NCI-H526 treated with DMSO at 0.1 percent for 48 hours (cell line): ENCODE measurements at places on chromosomes 5 and 9.

DNA sequence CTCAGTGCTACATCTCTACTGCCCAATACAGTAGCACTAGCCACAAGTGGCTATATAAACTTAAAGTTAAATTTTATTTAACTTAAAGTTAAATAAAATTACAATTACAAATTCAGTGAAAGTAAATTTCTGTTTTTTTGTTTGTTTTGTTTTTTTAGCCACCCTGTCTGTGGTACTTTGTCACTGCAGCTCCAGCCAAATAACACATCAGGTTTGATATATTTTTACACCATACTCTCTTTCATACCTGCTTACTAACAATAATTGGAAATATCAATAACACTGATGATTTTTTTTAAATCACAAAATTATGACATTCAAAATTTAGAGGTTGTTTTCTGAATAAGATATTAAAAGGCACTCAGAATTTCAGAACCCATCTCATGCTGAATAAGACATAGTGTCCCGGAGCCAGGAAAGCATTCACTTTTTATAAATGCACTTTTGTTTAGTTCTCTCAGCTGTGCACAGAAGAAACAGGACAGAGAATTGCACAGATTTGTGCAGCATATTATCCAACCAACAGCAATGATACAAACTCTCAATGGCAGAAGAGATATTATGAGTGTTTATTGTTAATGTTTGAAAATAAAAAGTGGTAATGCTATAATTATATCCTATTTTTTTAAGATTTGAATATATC is 92.6 kb downstream of the EDIL3 start:
- no peak for DNase-seq

GRCh38 chr9:72428329-72428728 is 63.3 kb upstream of the ZFAND5 start:
- no peak for DNase-seq

- no peak for DNase-seq
Measured at GRCh38 chr5:58227858-58228257, 232.0 kb downstream of the PLK2 start.

DNA sequence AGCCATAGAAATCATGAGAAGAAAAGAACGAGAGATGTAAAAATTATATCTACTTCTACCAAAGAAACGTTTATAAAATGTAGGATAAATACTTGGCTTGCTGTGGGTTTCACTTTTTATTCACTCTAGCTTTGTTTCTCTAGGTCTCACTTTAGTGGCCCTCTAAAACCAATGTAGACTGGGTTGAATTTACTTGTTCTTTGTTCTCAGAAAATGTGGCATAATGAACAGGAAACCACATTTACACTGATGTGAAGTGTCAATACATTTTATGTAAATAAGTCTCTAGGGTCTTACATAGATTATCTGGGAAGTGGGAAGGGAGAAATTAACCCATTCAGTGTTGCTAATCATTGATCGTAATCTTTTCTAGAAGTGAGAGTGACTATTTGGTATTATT is 58.9 kb downstream of the PLPPR1 start:
- peak; percentile 47 for DNase-seq

GRCh38 chr9:20303066-20303465 is 319.2 kb downstream of the MLLT3 start:
- DNase-seq: no peak

- DNase-seq: no peak
Measured at GRCh38 chr9:80791836-80792235, 897.5 kb downstream of the TLE1 start.

DNA sequence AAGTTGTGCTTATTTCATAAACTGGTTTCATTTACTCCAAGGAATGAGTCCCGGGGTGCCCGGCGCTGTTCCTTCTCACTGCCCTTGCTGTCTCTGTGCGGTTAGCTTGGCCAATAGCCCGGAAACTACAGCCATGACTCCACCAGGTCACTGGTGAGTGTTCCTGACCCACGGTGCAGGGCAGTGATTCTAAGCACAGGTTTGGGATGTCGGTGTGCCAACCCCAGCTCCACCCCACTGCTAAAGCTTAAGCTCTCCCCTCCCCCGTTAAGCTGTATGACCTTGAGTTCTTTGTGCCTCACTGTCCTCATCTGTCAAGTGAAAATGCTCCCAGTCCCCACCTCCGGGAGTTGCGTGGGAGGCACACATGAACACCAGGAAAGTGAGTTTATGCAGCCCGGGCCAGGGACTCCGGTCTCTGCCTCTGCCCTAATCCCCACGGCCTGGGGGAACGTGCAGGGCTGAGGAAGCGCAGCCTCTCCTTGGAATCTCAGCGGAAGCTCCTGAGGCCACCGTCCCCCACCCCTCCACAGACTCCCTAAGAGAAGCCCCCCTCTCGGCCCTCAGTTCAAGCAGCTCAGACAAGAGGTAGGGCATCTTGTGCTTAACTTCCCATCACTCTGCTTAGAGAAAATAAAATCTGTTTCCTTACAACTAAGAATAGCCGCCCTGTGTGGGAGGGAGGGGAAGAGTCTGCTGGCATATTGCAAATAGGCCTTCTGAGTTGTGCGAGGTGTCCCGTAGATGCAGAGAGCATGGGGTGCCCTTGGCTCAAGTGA is 92.0 kb upstream of the RAI14 start:
- DNase-seq: no peak

DNA sequence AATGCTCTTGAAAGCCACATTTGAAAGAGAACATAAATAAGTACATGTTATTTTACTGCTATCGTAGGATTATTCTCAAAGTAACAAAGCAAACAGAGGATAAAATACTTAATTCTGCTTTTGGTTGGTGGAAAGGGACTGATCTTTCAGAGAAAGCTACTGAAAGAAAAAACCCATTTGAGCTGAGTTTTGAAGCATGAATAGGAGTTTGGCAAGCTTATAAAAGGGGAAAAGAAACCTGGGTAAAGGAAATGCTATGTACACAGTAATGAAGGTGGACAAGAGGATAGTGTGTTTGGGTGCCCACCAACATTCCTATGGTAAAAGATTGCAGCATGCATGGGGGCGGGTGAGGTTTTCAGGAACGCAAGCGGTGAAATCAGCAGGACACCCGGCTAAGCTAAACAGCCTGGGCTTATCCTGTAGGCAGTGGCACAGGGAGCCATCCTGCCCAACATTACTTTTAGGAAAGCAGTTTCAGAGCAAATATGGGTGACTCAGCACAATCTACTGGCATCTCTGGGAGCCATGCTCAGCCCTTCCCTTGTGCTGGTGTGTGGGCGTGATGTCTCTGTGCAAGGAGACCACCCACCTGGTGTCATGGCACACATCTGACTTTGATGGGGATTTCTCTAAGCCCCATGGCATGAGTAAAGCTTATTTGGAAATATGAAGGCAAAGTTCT is 673.9 kb upstream of the KLF4 start:
- no peak for DNase-seq

DNA sequence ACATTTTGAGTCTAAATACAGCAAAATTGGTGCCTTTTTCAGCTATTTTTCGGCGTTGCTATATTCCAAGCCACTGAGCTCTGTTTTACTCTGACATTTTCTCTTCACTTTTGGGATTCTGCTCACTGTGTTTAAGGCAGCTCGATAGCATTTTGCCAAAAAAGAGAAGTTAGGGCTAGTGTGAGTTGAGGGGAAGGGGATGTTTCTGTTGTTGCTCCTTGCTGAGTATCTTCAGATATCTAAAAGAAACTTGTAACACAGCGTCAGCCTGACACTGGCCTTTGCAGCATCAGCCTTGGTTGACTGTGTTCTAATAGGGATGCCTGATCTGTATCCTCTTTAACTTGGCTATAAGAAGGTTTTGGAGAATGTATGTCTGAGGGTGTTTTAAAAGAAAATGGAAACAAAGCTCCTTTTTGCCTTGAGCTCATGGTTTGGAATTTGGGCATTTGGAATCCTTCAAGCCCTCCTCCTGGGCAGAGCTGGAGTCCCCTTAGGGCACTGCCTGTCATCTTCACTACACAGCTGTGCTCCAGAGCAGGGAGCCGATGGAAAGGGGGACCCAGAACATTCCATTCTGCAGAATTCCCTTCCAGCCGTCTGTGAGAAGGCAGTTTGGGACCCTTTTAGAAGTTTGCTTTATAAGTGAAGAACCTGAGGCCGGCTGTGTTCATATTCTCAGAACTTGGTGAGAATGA is 63.0 kb downstream of the EXOSC2 start:
- DNase-seq: no peak

- no peak for DNase-seq
Measured at GRCh38 chr5:50420343-50420935, 20.6 kb downstream of the EMB start.

GRCh38 chr5:143350751-143351602 is 52.5 kb downstream of the NR3C1 start:
- no peak for DNase-seq

DNA sequence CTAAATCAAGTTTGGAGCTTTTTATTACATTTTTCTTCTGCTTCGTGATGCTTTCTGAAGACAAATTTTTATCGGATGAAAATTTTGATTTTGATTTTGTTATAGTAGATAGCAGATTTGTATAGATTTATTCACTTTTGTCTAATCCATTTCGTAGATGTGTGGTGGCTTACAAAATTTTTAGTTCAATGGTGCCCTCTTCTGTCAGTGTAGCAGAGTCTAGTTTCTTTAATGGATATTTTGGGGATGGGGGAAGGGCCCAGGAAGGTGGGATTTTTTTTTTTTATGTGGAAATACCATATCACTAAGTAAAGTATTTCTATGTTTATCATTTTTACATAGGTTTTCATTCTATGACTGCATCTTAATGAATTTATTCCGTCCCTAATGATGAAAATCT is 259.9 kb upstream of the TARS1 start:
- no peak for DNase-seq

DNA sequence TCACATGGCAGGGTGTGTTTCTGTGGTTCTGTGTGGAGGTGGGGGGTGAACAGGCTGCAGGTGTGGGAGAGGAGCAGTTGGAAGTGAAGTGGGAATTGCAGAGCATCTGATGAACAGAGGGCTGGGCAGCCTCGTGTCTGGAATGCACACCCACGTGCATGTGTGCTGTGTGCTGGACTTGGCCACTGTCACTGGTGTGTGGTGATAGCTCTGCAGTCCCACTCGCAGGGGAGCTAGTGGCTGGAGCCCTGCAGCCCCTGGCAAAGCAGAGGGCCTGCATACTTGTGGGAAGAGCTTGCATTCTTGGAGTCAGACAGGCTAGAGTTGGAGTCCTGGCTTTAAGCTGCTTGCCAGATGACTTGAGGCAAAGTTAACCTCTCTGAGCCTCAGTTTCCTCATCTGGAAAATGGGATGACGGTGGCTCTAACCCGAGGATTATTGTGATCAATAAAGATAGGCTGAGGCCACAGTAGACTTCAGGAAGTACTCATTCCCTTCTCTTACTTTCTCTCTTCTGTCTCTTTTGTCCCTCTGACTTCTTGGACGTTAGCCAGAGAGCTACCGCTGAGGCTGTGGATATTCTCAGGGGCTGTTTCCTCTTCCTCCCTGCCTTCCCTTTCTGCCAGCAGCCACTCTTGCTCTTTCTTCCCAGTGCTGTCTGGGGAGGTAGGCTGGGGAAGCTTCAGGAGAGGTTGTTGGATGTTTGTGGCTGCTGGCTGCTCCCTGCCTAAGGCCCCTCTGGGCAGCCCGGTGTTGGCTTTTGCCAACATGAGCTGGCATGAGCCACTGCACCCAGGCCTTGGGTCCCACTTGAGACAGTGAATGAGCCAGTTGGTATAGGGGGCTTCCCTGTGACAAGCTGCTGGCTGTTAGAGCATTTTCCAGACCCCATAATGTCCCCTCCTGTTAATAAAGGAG is 18.3 kb downstream of the PSAT1 start:
- DNase-seq: no peak

DNA sequence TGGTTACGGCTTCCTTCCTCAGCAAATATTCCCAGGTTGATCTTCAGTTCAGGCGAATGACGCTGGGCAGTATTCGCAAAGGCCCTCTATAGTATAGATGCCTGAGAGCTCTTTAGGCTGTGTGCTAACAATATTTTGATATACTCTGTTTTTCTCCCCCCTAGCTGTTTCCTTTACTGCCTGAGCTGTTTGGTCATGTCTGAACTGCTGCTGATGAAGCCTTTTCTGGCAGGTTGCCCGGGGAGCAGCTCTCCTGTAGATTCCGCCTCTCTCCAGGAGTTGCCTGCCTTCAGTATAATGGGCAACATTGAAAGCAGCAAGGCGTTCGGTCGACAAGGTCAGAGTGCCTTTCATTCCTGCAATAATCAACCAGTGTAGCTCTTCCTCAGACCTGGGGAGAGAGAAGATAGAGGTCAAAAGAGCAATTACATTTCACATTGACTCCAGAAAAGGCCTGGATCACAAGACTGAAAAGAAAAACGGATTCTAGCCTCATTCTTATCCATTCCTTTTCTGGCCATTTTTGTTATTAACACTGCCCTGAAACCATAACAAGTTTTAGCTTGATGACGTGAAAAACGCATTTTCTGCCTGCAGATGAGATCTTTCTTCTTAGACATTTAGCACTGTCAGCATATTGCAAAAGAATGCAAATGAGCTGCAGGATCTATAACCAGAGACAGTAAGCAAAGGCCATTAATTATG is 60.1 kb upstream of the ZNF608 start:
- DNase-seq: peak; percentile 81

GRCh38 chr5:27708534-27708933 is 670.1 kb upstream of the CDH9 start:
- DNase-seq: no peak

- no peak for DNase-seq
Measured at GRCh38 chr5:137613554-137614265, 114.6 kb upstream of the SPOCK1 start.

DNA sequence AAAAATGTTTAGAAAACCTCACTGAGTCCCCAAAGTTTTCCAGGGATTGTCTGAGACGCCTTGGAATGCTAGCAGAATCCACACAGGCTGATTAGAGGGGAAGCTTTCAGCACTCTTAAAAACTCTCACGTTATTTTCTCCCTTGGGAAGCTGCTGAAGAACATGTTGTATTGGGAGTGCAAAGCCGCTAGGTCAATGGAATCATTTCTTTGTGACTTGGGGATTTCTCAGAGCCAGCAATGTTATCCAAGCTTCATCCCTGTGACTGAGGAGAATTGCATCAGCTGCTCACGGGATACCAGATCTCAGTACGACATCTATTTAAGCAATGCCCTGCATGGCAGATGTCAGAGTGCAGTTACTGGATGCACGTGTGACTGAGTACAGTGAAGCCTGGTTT is 426.4 kb upstream of the MPDZ start:
- no peak for DNase-seq

- DNase-seq: no peak
Measured at GRCh38 chr5:87231037-87231808, 36.5 kb upstream of the RASA1 start.

DNA sequence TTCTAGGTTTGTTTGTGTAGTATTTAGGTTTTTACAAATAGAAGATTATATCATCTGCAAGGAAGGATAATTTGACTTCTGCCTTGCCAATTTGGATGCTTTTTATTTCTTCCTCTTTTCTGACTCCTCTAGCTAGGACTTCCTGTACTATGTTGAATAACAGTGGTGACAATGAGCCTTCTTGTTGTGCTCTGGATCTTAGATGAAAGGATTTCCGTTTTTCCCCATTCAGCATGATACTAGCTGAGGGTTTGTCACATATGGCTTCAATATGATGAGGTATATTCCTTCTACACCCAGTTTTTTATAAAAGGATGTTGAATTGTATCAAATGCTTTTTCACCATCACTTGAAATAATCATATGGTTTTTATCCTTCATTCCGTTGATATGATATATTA is 101.4 kb downstream of the FBXO4 start:
- DNase-seq: no peak
